ENCODE measurements at places on chromosomes 6 and 20.

DNA sequence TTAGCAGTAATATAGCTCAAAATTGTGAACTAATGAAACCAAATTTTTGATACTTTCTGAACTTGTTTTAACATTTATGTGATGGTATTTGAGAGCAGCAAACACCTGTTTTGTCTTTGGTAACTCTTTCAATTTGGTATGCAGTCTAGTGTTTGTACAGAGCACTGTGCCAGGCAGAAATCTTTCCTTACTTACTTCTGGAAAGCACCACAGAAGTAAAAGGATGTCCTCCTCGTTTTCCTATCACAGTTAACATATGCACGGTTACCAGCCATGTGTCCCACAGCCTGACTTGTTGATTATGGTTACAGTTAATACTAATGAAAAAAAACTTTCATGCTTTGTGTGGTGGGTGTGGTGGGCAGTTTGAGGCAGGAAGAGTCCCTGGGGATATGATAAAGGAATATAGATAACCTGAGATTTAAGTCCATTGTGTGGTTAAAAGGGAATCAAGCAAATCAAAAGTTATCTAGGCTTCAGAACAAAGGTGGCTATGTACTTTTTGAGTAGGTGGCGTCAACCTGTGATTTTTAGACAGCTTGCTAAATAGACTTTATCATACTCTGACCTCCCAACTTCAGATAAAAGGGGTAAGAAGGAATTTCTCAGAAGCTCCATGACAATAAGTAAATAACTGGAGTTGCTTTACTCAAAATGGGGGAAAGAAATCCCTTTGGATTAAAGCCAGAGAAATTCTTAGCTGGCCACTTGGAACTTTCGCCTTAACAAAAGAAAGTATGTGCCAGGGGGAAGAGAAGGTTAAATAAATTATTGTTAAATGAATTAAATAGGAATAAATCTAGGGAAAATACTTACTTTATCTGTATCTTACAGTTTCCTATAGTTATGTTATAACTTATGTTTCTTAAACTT, 20.1 kb upstream of the COL10A1 start:
- DNase-seq: no peak

GRCh38 chr20:33005908-33006775, 1.4 kb upstream of the BPIFB2 start:
- DNase-seq: no peak

- no peak for DNase-seq
Observed at GRCh38 chr6:133001040-133001565, 186.7 kb downstream of the RPS12 start.

DNA sequence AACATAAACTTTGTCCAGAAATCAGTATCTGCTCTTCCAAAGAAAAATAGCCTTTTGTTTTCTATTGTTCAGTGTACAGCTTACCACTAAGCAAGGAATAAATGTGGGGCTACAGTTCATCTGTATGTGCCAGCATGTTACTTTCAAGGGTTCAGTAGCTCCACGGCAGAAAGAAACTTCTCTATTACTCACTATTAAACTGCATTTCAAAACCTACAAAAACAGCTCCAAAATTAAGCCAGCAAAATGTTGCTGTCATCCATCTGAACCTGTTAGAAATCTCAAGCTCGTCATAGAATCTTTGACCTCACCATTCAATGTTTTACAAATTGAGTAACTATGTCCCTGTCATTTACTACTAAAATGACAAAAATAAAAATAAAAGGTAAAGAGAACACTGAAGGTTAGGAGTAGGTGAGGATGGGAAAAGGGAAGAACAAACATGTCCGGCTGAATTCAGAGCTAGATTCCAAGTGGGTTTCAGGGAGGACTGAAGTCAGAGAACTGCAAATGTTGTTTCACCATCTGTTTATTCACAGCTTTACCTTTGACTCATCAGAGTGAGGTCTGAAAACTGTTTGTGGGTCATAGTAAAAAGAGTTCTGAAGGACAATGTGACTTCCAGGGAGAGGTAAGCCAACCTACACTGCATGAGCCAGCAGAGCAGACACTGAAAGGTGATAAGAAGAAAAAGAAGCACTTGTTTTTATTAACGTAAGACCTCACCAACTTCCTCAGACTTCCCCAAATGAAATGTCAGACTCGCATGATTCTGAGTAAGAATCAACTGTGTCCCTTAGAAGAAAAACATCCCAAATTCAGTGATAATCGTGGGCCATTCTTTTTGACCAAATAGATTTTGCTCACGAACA, 62.0 kb downstream of the ATXN1 start:
- DNase-seq: no peak

DNA sequence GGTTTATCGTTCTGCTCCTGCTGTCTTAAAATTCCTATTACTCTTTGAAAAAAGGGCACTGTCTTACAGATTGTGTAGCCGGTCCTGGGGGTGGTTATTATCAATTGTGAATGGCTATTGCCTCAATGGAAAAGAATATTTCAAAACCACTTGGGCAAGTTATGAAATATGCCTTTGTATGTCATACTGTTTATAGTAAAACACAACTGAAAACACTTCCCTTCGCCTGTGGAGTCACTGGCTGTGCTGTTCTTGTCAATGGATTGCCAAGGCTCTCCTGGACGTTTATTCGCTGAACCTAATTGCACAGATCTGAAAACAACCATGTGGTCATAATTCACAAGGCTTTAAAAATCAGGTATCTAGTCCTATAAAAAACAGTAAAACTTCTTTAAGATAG, 47.8 kb upstream of the TAGAP start:
- DNase-seq: no peak

GRCh38 chr6:63674635-63675034, 39.0 kb downstream of the PHF3 start:
- no peak for DNase-seq

- DNase-seq: no peak
Observed at GRCh38 chr20:22688485-22688884, 104.1 kb upstream of the FOXA2 start.

- DNase-seq: no peak
Observed at GRCh38 chr20:50724112-50724725, 7.2 kb upstream of the PARD6B start.

DNA sequence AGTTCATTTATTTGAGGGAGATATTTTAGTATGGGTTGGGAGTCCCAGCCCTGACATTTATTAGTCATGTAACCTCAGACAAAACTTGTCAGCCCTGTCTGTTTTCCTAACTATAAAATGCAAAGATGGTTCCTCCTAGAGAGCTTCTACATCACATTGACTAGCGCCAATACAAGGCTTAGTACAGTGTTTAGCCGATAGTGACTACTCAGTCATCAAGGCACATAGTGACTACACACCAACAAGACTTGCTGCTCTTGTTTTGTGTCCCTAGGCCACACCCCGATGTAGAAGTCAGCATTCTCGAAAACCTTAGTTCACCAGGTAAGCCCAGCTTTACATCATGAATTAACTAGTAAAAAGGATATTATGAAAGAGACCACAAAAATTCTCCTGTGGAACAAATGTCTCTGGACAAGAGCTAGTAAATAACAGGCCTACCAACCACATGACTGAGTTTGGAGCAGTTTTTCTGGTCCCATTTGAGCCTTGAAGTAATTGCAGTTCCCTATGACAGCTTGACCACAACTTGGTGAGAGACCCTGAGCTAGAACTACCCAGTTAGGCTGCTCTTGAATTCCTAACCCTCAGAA, 68.8 kb downstream of the PFDN4 start:
- no peak for DNase-seq

DNA sequence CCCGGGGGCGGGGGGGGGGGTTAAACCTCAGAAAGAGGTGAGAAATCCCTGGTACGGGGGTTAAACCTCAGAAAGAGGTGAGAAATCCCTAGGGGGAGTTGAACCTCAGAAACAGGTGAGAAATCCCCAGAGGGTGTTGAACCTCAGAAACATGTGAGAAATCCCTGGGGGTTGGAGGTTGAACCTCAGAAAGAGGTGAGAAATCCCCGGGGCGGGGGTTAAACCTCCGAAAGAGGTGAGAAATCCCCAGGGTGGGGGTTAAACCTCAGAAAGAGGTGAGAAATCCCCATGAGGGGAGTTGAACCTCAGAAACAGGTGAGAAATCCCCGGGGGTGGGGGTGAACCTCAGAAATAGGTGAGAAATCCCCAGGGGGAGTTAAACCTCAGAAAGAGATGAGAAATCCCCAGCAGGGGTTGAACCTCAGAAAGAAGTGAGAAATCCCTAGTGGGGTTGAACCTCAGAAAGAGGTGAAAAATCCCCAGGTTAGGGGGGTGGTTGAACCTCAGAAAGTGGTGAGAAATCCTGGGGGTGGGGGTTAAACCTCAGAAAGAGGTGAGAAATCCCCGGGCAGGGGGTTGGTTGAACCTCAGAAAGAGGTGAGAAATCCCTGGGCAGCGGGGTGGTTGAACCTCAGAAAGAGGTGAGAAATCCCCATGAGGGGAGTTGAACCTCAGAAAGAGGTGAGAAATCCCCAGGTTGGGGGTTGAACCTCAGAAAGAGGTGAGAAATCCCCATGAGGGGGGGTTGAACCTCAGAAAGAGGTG, 87.4 kb downstream of the PLG start:
- no peak for DNase-seq

DNA sequence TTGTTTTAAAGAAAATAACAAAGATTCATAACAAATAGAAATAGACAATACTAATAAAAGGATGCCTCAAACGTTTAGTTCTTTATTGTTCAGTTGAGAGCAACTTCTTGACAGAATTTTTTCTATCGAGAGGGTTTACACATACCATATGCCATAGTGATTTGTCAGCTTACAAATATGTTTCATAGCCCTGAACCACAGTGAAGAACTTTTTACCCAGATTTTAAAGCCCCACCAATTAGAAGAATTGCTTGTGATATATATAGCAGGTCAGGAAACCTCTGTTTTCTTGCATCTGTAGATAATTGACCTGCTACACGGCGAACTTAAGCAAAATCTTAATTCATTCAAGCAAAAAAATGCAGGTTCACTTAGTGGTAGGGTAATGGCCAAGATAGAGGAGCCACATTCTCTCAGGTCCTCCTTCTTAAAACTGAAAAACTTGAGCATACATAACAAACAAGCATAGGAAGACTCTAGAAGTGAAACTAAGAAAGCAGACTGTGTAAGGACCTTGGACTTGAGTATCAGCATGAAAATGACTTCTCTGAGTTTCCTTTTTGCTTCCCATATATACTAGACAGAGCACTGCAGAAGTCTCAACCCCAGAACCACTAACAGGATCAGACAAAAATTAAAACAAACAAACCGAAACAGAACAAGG, 39.5 kb downstream of the CRISP1 start:
- DNase-seq: no peak

- no peak for DNase-seq
Observed at GRCh38 chr6:39793516-39793915, 1.3 kb downstream of the DAAM2 start.

DNA sequence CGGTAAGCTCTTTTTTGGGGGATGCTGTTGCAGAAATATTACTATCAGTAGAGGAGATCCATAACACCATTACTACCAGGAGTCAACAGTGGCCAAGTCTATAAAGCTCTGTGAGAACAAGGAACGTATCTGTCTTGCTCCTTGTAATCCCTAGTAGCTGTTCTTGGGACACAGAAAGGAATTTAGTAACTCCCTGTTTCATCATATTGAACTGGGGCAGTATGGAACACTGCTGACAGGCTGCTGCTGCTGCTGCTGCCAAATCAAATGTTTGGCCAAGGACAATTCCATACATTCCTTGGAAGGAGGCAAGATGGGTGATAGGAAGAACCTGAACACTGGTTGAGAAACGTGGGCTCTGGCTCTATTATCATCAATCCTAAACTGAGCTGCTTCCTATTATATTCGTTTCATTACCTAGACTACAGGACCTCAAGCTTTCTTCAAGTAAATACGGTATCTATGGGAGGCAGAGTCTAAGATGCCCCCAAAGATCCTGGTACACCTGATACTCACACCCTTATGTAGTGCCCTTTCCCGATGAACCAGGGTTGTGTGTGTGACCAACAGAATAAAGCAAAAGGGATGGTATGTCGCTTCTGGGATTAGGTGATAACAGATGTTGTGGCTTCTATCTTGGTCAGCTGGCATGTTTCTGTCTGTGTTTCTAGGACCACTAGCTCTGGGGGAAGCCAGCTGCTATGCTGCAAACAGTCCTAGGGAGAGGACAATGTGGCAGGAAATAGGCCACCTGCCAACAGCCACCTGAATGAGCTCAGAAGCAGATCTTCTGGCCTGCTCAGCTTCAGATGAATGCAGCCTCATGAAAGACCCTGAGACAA, 39.5 kb downstream of the ELOVL5 start:
- no peak for DNase-seq

DNA sequence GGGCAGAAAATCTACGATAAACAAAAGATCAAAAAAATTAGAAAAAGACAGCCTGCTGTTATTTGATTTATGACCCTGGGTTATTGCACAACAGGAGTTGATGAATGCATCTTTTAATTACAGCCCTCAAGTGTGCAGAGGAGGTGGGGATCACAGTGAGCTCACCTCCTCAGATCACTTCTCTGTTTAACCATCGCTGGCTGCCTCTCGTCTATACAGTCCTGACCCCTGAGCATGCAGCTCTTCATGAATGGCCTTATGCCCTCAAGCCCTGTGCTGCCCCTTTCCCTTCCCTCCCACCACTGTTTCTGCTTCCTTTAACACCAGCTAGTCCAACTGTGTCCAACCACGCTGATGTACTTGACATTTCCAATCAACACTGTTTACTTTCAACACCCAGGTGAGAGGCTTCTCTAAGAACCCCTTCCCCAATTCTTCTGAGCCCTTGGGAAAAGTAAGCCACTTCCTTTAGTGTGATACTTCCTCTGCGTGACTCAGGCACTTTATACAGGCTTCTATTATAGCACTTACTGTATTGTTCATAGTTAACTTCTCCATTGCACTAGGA, 60.6 kb upstream of the RIPOR2 start:
- no peak for DNase-seq

GRCh38 chr20:47265984-47266383, 90.5 kb downstream of the ZMYND8 start:
- DNase-seq: no peak

- DNase-seq: no peak
Observed at GRCh38 chr6:168037242-168037641, 39.8 kb downstream of the KIF25 start.

DNA sequence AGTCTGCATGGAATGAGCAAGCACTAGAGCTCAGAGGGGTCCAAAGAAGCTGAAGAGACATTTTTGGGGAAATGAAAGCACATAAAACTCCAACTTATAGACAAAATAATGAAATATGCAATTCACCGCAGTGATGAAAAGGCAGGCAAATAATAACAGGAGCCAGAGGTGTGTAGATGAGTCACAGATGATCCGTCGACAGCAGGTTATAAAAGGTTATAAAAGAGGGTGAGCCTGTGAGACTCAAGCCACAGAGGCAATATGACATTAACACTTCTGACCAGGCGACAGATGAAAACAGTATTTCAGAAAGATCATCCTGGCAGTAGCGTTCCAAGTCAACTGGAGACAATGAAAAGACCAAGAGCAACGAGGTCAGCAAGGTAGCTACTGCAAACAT, 35.8 kb upstream of the ANKRD60 start:
- no peak for DNase-seq

- no peak for DNase-seq
Observed at GRCh38 chr6:10742251-10742650, 5.4 kb upstream of the TMEM14B start.

- DNase-seq: no peak
Observed at GRCh38 chr6:43999628-44000027, 127.6 kb downstream of the MRPL14 start.
